ENCODE measurements at places on chromosomes 7 and 10.

DNA sequence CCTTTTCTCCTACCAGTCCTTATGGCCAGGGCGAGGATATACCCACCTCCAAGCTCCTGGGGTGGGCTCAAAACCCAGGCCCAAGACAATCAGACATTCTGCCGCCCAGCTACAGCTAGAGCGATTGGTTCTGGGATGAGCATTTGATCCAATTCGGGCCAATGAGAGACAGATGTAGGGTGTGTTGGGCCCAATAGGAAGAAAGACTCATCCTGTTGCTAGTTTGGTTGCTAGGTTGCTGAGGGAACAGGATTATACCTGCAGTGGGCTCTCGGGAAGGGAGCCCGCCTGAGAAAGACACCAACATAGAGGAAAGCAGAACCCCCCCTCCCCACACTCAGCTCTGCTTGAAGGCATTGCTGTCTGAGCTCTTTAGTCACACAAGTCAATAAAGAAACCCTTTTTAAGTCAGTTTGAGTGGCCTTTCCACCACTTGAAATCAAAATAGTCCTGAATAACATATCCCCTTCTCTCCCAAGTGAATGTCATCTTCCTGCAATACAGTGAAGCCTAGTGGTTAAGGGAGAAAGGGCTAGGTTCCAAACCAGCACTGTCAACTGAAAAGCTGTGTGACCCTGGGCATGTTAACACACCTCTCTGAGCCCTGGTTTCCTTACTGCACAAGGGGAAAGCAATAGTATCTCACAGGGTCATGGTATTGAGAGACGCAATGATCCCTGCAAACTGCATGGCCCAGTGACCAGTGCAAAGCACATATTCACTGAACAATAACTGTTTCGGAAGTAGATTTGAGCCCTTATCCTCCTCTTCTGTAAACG lies 21.8 kb downstream of the ITPRIP start:
- DNase-seq, result no peak

DNA sequence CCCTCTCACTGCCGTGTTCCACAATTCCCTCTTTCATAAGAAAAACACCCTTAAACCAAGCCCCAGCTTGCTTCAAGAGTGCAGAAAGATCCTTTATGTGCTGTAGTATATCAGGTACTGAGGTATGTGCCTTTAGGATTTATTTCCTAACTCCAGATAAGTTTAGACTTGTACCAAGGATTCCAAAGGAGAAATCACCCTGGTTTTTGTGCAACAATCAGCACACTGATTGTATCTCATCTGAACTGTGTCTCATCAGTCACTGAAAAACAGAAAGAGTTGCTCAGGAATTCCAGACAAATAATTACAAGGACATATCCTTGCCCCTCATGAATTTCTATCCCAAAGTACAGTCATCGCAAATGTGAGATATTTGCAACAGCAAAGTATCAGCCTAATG lies 77.2 kb upstream of the PTPRZ1 start:
- DNase-seq, result no peak

DNA sequence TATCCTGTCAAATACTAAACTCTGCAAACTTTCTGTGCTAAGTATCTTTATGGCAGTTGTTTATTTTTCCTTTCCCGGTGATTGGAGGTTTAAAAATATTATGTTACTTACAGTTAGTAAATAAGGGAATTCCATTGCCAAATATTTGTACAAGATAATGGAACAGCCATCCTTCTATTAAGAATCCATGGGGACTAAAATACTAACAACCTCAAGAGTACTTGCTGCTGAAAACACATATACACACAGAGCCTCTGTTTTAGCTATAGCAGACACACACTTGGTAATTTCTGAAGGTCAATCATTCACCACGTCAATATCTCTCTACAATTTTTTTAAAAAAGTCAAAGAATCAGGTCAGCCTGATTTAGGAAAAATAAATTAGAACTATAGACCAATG lies 32.4 kb downstream of the TSPAN12 start:
- DNase-seq, result no peak

DNA sequence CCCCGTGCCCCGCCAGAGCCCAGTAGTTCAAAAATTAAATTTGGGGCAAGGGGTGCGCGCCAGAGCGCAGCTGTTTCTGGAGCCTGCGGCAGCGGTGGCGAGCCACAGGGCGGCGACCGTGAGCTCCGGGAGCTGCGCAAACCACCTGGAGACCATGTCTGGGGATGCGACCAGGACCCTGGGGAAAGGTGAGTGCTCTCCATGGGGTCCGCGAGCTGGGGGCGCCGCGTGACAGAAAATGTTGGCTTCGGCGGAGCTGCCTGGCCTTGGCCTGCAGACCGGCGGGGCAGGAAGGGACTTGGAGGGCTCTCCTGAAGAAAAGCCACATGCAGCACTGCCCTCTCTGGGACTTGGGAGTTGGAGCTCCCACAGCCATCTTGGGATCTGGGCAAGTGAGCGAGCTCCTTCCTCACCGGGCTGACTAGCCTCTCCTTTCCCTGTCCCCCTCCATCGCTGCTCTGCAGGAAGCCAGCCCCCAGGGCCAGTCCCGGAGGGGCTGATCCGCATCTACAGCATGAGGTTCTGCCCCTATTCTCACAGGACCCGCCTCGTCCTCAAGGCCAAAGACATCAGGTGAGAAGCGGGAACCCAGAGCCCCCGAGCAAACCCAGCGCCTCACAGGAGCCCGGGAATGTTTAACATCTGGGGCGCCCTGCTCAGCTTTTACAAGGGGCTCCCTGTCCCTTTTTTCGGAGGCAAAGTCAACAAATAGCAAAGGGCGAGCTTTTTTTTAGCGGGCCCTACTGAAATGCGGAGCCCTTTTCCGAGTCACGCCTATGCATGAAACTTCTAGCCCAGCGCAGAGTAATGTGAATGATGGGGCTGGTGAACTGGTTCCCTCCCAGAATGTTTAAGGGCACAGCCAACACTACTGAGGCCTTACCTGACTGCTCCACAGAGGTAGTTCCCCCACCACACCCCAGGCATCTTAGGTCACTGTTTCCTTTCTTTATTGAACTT lies 6.1 kb downstream of the GSTO2 start:
- peak; percentile 70 for DNase-seq

DNA sequence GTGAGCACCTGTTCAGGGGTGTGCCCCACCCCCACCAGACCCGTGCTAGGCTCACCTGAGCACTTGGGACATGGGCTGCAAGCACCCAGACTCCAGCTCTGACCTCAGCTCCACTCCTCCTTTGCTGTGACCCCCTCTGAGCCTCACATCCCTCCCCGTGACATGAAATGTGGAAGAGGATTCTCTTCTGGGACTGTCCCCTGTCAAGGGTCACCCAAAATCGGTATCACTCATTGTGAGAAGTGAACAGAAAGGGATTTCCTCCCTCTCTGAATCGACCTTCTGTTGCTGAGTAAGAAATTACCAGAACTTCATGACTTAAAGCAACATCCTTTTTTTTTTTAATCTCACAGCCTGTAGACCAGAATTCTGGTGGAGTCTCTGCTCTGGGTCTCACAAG lies 6.2 kb upstream of the CHST15 start:
- no peak for DNase-seq

DNA sequence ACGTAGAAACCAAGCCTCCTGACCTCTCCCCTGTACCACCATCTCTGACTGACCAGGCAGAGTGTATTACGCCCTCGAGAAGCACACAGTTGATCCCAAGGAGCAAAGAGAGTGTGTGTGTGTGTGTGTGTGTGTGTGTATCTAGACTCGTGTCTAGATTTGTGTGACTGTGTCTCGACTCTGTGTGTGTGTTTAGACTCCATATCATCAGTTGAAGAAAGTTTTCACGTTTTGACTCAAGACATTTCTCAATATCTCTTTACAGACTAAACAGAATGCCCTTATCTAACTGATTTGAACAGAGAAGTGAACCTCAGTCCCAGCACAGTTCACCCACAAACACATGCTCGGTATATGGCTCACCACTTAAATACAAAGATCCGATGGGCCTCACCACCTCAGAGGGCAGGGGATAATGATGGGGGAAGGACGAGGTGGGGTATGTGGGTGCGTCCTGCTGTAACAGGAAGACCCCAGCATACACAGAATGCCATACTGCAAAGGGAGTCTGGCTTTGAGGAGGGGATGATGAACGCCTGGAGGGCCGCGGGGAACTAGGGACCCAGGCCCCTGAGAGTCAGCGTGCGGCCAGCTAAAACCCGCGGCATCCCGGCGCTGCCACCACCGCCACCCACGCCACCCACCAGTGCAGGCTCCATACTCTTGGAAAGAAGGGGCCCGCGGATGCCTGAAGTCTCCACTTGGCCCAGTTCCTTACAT lies 780 bp downstream of the ALDH18A1 start:
- no peak for DNase-seq

GRCh38 chr10:79380946-79381721 lies 33.9 kb downstream of the PPIF start:
- DNase-seq, result no peak

Data from NCI-H526 (cell line).